ELR (cell line): ENCODE measurements at places on chromosomes 5 and 9.
A peak's percentile ranks its signal among the peaks of the same experiment; 100 is the strongest.

DNA sequence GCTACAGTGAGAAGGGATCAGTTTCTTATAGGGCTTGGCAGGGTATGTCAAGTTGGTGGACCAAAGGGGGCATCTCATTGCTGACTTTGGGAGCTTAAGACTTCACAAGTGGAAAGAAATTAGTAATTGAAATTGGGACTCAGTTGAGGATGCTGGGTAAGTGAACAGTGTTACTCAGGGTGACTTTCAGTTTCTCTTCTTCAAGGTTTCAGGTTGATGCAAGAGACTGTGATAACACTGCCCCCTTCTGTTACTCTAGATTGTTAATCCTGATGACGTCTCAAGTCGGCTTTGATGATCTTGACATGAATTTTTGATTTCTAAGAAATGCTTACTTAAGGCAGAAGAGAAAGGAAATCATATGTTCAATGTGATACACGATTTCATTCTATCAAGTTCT lies 21.3 kb downstream of the KCTD16 start:
- peak; percentile 85 for DNase-seq

DNA sequence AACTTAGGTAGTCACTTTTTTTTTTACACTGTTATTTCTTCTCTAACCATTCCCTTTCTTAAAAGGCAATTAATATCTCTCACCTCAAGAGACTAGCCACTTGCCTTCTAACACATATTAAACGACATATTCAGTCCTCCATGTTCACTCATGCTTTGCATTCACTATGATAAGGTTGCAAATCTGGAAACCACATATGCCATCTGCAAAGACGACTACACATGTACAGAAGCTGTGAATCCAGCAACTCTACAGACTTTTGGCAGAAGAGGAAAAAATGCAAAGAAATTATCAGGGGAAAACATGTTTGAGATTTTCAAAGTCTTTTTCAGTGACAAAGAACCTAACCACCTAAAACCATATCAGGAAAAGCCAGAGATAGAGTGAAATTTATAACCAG lies 112.1 kb downstream of the EPB41L4A start:
- DNase-seq = no peak

DNA sequence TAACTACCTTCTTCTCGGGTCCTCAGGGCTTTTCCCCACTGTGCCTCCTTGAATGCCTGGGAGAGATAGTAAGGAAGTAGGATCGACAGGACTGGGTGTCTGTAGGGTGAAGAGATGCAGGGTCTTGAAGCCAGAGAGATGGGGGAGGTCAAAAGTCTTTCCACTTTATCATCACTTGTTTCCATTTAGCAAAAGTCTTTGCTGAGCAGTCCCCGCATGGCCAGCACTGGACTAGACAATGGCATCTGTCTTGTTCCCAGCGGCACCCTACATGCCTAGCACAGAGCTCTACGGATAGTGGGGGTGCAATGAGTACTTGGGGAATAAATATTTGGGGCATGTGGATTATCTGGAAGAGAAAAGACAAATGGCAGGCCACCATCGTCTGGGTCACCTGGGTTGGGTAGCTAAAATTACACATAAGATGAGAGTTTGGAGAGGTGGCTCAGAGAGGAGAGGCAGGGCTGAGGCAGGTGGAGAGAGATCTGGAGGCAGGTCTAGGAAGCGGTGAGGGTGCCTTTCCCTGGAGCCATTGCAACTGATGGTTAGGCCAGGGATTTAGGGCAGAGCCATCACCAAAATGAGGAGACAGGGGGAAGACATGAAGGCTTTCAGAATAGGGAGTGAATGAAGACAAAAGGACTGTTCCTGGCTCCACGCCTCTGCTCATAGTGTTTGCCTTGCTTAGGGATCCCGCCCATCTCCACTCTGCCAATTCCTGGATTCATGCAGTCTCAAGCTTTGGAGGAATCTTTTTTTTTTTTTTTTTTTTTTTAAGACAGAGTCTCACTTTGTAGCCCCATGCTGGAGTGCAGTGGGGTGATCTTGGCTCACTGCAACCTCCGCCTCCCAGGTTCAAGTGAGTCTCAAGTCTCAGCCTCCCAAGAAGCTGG lies 250.8 kb upstream of the KLF4 start:
- DNase-seq = no peak

DNA sequence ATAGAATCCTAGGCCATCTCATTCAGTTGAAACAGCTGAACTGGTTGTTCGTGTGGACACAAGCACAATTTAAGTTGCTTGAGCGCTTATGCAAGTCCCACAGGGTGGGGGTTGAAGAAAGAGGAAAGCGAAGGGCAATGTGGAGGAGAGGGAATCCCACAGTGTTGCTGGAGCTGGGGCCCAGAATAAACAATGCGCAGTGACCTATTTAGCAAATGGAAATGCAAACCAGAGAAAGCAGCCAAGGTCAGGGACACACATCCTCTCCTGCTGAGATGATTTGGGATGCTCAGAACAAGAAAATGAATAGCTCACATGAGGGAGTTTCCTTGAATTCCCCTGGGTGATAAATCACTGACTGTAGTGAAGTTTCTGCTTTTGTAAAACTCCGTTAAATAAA lies 838.3 kb downstream of the TLE4 start:
- DNase-seq = no peak

- DNase-seq = no peak
These were observed 12.8 kb downstream of the CCDC127 start for GRCh38 chr5:204966-205670.

- peak; percentile 79 for DNase-seq
These were observed 9.6 kb downstream of the TMOD1 start for GRCh38 chr9:97510797-97511654.

GRCh38 chr9:80763536-80763935 lies 925.8 kb downstream of the TLE1 start:
- DNase-seq = no peak

DNA sequence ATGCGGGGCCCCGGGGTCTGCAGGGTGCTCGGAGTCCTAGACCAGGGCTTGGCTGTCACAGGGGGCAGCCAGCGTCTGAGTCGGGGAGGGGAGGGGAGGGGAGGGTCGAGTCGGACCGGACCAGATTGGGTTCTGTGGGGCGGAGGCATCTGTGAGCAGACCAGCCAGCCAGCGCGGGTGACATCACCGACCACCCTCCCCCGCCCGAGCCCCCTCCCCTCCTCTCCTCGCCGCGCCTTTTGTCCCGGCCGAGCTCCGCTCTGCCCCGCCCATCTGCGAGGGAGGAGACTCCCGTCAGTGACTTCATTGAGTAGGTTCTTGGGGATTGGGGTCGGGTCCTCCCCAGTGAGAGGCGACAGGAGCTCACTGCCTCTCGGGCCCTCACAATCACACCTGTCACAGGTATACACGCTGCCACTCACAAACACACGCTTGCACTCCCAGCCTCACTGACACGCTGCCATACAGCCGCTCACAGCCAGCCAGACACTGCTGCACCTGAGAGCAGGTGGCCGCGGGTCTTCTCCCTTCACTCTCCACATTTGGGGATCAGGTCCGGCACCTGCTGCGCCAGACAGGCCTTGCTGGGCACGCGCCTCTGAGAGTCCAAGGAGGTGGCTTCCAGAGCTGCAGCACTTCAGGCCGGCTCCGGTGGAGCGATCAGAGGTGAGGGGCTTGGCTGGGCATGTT lies 546 bp downstream of the DNAJB5 start:
- DNase-seq = peak; percentile 64

GRCh38 chr9:112000743-112001142 lies 104.1 kb downstream of the UGCG start:
- DNase-seq = no peak

DNA sequence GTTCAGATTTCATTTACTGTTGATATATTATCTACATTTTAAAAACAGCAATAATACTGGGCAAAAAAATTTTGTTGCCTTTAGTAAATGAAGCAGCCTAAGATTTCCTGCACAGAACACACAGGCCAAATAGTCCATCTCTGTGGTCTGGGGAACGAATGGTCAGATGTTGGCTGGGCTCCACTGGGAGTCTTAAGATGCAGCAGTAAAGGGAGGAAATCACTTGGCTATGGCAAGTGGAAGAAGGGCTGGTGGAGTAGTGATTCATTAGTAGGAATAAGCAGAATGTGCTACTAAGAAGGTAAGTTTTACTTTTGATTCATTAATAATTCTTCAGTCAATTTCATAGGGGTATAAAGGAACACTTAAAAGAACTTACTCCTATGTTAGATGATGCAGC lies 91.1 kb upstream of the ARRDC3 start:
- no peak for DNase-seq
